Kidney capillary endothelial cell (primary cell): ENCODE measurements at places on chromosomes 5 and 9.

DNA sequence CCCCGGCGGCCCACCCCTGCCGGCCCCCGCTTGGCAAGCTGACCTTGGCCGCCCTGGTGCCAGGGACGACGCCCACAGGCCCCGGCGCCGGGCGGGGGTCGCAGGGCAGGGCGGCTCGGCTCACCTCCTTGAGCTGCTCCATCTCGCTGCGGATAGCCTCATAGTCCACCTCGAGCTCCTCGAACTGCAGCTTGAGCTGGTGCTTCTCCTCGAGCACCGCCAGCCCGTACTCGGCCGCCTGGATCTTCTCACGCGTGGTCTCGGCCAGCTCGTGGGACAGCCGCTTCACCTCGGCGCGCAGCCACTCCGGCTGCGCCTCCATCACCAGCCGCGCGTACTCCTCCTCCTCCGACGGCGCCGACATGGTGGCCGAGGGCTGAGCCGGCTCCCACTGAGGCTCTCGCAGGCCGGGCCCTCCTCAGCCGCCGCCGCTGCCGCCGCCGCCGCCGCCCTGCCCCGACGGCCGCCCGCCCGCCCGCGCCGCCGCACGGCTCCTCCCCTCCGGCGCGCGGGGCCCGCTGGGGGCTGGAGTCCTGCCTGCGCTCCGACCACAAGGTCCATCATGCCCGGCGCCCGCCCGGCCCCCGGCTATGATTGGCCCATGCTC, at the start of gene BICD2:
TSS of gene BICD2 (minus strand) at position 453 of the 607 bp plus-strand sequence. CDS start at position 364, 89 bp downstream.
- no peak for DNase-seq

DNA sequence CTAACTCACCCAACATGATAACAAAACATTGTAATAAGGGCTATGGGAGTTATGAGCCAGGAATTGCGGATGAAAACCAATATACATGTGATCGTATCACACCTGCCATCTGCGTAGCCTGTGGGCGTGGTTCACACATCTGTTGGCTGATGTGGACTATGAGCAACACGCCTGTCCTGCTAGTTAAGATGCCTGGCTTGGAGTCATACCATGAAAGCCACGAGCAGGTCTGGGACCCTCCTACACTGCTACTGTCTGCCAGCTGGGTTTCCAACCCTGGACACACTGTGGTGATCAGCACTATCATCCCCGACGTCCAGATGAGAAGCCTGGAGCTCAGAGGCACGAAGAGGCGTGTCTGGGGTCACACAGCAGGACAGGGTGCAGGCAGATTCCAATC, 40.2 kb downstream of the STK10 start:
- no peak for DNase-seq

GRCh38 chr9:36992501-36993316, 41.4 kb downstream of the PAX5 start:
- no peak for DNase-seq

DNA sequence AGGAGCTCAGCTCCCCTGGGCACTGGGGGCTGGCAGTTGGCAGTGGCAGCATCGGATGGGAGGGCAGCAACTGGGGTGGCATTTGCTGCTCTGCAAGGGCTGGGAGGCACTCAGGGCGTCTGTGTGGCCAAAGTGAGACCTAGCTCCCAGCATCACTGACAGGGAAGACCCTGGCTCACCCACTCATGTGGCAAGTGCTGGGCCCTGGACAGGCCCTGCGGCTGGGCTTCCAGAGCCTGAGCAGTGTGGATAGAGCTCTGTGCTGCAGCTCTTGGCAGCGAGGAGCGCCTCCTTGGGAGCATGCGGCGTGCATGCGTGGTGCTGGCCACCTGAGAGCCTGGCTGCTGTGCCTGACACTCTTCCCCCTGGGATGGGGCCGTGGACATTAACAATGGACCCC, 10.2 kb downstream of the CEP72 start:
- no peak for DNase-seq

DNA sequence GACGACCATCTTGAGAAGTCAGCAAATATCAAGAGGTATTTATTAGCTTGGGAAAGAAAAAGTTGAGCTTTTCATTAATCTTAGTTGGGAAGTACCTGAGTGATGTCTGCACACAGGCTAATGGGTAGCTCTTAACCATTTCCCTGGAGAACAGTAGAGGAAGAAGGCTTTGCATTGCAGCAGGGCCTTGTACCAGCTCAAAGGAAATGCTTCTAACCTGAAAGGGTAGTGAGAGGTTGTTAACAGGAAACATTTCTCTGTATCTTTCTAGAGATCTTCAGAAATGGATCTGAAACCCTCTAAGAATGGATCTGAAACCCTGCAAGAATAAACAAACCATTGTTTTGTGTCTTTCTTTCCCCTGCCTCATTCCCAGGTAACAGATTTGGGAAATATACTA, 393.3 kb downstream of the PLK2 start:
- DNase-seq, result no peak

- no peak for DNase-seq
Measured at GRCh38 chr5:142478113-142478512, 153.3 kb upstream of the SPRY4 start.

GRCh38 chr5:170894665-170895064, 32.8 kb downstream of the RANBP17 start:
- no peak for DNase-seq

GRCh38 chr9:105712773-105713172, 18.4 kb downstream of the TMEM38B start:
- DNase-seq, result no peak

DNA sequence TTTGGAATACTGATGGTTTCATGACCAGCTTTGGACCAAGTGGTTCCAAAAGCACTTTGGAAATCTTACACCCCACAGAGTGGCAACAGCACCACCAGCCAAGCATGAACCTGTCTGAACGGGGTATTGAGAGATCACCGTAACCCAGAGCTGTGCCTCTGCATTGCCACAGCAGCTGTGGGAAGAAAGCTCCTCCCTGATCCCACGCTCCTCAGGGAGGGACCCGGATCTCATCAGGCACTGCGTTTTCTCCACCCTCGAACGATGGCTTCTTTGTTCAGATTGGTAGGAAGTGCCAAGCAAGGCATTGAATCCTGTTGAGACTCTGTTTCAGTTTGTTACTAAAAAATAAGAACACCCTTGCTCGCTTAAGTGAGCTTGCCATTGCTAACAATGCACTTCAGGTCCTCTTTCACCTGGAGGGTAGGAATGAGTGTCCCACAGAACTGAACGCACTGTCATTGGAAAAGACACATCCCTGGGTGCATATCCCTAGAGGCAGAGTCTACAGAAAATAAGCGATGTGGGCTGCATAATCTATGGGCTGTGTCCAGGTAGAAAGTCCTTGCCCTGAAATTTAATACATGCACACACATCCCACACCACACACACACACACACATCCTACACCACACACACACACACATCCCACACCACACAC, 118.0 kb upstream of the ICE1 start:
- DNase-seq, result no peak

GRCh38 chr5:124397317-124397716, 349.1 kb downstream of the ZNF608 start:
- no peak for DNase-seq

GRCh38 chr9:12640016-12640587, 53.1 kb upstream of the TYRP1 start:
- peak; percentile 40 for DNase-seq
